Fibroblast of villous mesenchyme (primary cell): ENCODE measurements at places on chromosomes 4 and X. TPM values are rescaled to one million over a fixed set of nuclear protein-coding genes. Genes with fewer than 3 reads are reported as not detected.

DNA sequence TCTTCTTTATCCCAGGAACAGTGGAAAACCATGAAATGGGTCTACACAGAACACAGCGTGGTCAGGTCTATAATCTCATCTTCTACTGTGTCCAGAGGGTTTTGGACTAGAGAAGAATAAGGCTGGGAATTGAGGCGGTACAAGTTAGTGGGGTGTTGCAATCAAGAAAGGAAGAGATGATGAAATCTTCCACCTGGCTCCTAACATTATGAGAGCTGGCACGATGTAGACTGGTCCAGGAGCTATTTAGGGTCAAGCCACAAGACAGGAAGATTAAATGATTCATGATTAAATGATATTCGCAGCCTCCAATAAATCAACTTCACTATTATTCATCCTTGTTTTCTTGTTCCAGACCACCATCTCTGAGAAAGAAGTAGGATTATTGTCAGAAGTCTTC, 88.0 kb downstream of the ARSF start:
- DNase-seq, result peak; percentile 70

DNA sequence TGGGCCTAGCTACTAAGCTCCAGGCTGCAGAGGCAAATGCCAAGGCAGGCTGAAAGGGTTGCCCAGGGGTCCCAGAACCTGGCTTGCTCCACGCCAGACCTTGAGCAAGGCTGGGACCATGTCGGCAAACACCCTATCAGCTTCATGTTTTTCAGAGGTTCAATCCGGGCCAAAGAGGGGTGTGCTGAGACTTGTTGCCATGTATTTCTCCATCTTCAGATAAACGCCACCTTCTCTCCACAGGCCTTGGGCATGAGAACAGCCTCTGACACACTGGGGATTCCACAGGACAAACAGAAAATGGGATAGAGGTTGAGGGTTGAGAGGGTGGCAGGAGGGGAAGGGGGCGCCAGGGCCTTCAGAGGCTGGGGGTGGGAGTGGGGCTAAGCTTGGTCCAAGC, 8.6 kb downstream of the PJA1 start:
- no peak for DNase-seq

DNA sequence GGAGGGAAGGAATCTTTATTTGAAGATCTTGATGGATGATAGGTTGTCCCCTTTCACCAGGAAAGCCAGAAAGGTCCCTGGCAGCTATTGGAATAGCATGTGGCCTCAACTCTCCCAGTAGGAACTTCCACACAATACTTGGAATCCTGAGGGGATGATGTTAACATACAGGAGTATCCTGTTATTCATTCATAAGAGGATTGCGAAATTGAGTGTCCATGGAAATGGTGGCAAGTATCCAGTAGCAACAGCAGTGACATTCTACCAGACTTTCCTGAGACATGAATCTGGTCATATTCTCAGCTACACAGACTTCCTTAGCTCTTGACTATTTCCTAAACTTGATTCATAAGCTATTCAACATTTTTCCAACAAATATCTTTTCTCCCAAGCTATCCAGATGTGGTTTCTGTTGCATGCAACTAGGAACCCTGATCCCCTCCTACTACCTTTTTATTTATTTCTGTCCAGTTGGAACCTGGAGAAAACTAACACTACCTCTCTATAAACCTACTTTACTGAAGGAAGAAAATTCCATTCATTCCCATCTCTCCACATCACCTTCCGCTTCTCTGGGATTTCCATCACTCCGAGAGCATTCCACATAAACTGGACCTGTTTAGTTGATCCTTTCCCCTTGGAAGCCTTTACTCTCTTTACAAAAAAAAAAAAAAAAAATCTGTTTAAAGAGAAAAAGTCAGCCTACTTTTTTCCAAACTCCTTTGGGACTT, 101.8 kb downstream of the ANXA5 start:
- DNase-seq, result peak; percentile 49

Gene MED28
- total RNA-seq, result 10.0 and 13.0 TPM in 2 replicates

DNA sequence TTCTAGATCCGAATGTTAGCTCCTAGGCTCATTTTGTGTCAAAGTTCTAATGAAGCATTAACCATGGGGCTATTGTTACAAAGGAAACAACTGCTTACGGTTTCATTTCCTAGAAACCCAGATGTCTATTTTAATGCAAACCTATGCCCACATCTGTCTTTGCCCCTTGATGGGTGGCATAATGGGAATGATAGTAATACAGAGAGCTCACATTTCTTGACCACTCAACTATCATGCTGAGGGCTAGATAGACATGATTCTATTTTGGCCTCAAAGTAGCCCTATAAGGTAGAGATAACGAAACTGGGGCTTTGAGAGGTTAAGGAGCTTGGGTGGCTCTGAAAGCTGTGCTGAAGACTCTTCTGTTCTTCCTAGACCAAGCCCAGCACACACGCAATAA, 1.9 kb downstream of the TLR7 start:
- DNase-seq, result no peak

Gene WDR45
- total RNA-seq, result 46.6 and 56.0 TPM in 2 replicates

GRCh38 chr4:156767911-156768415, 203.6 kb downstream of the PDGFC start:
- DNase-seq, result no peak
